ENCODE measurements at places on chromosomes 6 and 20.

- DNase-seq: no peak
Observed at GRCh38 chr20:62632575-62633090, 9.7 kb upstream of the SLCO4A1 start.

DNA sequence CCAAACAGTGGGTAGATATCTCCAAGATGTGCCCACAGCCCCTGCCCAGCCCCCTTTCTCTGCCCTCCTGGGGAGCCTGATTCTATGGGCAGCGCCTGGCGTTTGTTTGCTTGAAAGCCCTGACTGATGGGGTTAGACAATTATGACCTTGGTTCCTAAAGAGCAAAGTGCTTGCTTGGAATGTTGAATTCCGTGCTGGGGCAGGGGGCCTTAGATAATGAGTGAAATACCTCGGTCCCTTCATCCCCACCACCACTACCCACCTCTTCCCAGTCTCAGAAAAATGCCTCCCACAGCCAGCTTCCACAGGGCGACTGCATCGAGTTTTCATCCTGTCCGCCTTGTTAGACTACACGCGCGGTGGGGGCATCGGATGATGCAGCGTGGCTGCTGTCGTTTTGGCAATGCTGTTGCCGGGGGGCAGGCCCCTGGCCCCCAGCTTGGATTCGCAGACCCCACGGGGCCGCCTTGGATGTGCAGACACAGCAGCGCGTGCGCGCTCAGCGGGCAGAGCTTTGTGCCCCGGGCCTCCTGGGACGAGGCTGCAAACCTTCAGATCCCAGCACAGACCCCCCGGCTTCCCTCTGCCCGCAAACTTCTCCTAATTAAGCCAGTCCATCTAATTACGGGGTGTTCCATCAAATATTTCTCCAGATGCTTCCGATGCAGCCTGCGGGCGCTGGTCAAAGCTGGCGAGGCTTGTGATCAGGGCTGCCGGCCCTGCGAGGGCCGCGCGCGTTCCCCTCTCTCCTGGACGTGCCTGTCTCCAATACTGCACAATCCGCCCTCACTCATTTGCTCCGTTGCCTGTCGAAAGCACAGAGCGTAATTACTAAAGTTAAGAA lies 86.1 kb downstream of the LINC00237 start:
- no peak for DNase-seq

GRCh38 chr20:3925113-3925695 lies 36.0 kb downstream of the PANK2 start:
- no peak for DNase-seq

GRCh38 chr6:112770308-112770707 lies 423.2 kb downstream of the RFPL4B start:
- DNase-seq: no peak
